Stimulated activated CD4-positive, alpha-beta T cell treated with anti-CD3 and anti-CD28 coated beads, Interleukin-12 subunit alpha, Interleukin-12 subunit beta, amount 100 ng/mL, for 24 hours (primary cell): ENCODE measurements at places on chromosomes 6 and 20.

DNA sequence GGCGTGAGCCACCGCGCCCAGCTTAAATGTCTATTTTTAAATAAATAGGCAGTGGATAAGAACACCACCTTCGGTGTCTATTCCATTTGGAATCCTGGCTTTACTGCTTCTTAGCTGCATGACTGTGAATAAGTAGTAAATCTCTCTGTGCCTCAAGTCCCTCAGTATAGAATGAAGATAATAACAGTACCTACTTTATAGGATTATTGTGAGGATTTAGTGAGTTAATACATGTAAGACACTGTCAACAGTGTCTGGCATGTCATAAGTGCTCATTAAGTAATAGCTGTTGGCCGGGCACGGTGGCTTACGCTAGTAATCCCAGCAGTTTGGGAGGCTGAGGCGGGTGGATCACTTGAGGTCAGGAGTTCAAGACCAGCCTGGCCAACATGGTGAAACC, 10.1 kb downstream of the TPX2 start:
- DNase-seq: no peak

GRCh38 chr6:96236471-96236870, 220.7 kb downstream of the FUT9 start:
- no peak for DNase-seq

DNA sequence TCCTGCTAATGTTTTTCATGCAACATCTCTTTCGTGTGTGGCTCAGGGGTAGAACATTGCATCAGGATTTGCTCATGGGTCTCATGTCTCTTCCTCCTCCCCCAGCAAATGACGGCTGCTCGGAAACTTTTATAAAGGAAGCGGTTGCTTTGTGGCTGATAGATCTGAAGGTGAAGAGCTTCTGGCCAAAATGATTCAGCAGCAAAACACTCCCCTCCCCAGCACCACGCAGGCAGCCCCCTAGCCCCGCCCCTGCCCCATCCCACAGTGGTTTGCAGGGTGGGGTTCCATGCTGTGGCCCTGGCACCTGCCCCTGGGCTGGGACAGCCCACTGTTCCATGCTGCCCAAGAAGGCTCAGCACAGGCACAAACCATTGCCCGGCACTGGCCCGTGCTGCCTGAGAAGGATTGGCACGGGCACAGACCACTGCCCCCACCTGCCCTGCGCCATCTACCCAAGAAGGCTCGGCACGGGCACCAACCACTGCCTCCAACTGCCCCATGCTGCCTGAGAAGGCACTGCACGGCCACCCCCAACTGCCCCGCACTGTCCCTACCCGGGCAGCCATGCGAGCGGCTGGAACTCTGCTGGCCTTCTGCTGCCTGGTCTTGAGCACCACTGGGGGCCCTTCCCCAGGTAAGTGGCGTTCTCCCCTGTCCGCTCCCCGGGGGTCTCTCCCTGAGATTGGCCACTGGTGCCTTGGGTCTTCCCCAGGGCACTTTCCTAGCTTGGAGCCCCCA, at the start of gene CST7:
Gene CST7, plus strand, starts transcription at position 331 of the 741 bp plus-strand sequence. Its CDS starts 237 bp downstream, at position 568.
- DNase-seq: peak; percentile 66

GRCh38 chr6:75691012-75691411, 58.0 kb upstream of the MYO6 start:
- no peak for DNase-seq

GRCh38 chr6:148166339-148166968, 176.2 kb upstream of the SASH1 start:
- DNase-seq: no peak

DNA sequence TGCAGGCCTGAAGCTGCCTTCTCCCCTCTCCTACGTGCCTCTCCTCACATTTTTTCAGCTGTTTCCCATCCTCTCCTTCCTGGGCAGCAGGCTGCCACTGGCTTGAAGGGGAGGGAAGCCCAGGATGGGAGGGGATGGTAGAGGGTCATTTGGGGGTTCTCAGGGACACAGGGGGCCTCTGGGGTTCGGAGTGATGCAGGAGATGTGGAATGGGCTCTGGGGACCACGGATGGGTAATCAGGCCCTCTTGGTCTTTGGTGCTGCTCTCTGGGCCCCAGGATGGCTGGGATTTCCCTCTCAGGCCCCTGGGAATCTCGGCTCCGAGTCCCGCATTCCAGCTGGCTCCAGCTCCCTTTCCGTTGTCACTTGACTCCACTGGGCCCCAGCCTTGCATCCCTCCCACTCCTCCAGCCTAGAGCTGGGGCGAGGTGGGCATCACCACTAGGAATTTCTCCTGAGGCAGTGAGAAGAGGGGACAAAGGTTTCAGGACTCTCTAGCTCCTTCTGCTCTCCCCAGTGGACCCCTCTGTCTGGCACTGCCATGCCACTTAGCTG, 2.0 kb upstream of the DDR1 start:
- no peak for DNase-seq

- DNase-seq: no peak
Observed at GRCh38 chr6:144582939-144583613, 297.9 kb downstream of the UTRN start.

GRCh38 chr6:160967833-160968232, 23.7 kb upstream of the MAP3K4 start:
- DNase-seq: no peak

GRCh38 chr20:2692036-2692885, at the start of gene EBF4:
Gene EBF4, plus strand, starts transcription at chr20:2692780. Its CDS starts 866 bp downstream, at chr20:2693646.
- DNase-seq: no peak

GRCh38 chr6:154301086-154301625, 55.4 kb downstream of the IPCEF1 start:
- DNase-seq: no peak

DNA sequence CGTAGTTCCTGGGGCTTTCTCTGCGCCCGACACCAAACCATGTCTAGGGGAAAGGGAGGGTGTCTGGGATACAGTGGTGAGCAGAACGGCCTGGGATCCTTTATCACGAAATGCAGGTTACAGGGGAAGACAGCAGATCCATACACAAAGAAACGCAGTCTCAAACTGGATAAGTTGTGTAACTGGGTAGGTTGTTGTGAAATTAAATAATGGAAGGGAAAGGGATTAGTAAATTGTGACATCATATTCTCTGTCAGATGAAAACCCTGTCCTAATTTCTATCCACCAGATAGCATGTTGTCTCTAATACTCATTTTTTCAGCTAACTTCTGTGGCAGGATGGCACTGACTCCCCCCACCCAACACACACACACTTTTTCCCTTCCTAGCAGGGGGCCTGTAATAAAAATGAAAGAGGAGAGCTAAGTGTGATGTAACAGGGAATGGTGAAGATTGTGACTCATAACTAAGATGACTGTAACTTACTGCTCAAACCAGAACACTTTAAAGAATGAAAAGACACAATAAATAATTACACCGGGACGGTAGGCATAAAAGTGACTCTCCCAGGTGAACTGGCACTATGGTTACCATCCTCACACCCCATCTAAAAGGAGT, 769 bp upstream of the TRPC4AP start:
- peak; percentile 9 for DNase-seq

GRCh38 chr6:10886691-10887502, at the start of gene SYCP2L:
Gene SYCP2L, plus strand, starts transcription at chr6:10887052. Its CDS starts 75 bp downstream, at chr6:10887127.
- no peak for DNase-seq

DNA sequence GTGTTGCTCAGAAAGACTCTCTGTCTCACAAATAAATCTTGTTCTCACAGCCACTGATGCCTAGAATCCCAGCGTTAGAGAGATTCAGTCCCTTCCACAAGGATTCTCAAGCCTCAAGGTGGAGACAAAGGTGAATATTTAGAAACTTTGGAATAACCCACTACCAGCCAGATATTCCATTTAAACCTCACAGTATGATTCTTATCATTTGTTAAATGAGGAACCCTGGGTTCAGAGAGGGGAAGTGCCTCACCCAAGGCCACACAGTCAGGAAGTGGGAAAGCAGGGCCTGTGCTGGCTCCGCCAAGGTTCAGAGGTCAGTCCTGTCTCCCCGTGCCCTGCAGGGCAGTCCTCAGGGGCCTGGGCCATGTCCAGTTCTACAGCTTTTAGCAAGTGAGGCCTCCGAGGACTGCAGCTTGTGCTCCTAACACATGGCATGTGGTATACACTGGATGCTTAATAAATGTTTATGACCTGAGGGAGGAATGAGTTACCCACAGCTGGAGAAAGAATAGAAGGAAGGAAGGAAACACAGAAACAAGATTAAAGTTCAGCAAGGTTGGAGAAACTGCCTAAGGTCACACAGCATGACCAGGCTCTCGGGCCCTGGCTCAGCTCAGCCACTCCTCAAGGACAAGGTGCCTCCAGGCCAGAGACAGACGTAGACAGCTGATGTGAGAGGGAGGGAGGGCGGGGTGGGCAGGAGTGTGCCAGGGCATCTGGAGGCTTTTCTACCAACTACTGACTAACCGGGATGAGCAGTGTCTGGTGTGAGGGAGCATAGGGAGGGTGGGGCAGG, 3.9 kb upstream of the TGM2 start:
- no peak for DNase-seq

- no peak for DNase-seq
Observed at GRCh38 chr20:38151455-38151854, 13.6 kb downstream of the TGM2 start.

DNA sequence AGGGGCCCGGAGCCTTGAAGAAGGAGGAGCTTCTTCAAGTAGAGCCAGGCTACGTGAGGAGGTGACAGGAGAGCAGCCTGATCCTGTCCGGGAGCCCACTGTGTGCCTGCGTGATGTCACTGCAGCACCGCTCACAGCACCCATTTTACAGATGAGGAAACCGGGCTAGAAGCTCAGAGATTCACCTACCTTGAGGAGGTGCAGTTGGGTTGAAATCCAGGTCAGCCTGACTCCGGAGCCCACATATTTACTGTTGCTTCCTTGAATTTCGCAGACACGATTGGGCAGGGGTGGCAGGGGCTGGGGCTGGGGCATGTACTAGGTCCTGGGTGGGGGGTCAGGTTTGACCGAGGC, 12.5 kb downstream of the VSTM2L start:
- DNase-seq: no peak

GRCh38 chr20:19207541-19207940, 4.9 kb upstream of the SLC24A3 start:
- no peak for DNase-seq

GRCh38 chr6:25930532-25931410, at the start of gene SLC17A2:
Gene SLC17A2, minus strand, starts transcription at chr6:25930691. Its CDS starts 4,895 bp downstream, at chr6:25925796.
- DNase-seq: no peak

DNA sequence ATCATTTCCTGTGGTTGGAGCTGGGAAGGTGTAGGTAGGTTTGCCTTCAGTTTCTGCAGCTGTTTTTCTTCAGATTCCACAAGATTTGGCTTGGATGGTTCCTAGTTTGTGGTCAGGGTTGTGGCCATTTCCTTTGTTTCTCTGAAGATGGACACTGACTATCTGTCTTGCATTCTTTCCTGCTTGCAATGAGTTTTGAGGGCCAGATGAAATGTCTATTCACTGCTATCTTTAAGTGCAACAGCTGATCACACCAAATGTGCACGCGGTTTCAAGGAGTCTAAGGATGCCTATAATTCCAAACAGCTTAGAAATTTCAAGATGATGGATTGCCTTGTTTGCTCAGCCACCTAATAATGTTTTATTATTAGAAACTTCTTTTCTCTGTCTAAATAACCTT, 28.4 kb downstream of the IL20RA start:
- no peak for DNase-seq
